ENCODE measurements at places on chromosomes 6 and 20.

DNA sequence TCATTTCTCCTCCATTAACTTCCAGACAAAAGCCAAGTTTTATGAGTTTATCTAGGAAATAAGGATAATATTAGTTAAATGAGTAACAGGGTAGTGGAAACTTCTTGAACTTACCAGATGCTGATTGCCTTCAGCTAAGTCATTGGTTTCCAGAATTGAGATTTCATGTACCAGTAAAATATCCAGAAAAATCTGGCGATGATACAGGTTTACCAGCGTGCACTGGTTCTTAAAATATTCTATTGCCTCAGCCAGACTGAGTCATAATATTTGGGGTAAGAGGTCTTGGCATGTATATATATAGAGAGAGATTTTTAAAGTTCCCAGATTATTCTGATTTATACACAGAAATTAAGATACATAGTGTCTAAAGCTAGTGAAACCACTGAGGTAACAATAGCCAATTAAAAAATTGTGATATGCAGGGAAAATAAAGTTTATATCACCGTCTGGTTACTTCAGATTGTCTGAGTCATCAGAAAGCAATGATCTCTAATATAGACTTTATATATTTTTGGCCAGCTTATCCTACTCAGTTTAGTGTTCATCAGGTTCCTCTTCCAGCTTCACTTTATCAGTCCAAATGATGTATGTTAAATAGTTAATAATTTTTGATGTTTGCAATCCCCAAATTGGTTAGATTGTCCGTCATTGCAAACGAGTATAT, 39.5 kb upstream of the SDHAF4 start:
- DNase-seq: peak; percentile 55

DNA sequence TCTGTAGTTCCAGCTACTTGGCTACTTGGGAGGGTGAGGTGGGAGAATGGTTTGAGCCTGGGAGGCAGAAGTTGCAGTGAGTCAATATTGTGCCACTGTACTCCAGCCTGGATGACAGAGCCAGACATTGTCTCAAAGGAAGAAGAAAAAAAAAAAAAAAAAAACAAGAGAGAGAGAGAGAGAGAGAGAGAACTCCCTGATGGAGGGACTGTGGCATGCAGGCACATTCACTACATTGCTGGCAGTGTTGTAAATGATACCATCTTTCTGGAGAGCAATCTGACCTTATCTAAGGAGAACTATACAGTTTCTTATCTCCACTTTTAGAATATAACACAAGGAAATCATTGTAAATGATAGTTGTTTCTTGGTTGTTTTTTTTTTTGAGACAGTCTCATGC, 85.1 kb downstream of the MDN1 start:
- DNase-seq: no peak

DNA sequence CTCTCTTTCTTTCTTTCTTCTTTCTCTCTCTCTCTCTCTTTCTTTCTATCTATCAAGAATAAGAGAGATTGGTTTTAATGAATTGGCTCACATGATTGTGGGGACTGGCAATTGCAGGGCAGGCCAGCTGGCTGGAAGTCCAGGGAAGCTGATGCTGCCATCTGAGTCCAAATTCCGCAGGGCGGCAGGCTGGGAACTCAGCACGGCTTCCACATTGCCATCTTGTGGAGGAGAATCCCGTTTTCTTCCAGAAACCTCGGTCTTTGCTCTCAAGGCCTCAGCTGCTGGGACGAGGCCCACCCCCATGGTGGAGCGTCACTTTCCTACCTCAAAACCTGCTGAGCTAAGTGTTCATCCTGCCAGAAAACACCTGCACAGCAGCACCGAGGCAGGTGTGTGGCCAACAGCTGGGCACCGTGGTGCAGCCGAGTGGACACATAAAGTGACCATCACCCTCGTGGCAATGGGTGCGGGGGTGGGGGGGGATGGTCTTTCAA, 58.8 kb upstream of the SLCO4A1 start:
- no peak for DNase-seq

- no peak for DNase-seq
Observed at GRCh38 chr6:150765067-150765764, 100.3 kb upstream of the MTHFD1L start.
